ENCODE measurements at places on chromosomes 3 and 15.

DNA sequence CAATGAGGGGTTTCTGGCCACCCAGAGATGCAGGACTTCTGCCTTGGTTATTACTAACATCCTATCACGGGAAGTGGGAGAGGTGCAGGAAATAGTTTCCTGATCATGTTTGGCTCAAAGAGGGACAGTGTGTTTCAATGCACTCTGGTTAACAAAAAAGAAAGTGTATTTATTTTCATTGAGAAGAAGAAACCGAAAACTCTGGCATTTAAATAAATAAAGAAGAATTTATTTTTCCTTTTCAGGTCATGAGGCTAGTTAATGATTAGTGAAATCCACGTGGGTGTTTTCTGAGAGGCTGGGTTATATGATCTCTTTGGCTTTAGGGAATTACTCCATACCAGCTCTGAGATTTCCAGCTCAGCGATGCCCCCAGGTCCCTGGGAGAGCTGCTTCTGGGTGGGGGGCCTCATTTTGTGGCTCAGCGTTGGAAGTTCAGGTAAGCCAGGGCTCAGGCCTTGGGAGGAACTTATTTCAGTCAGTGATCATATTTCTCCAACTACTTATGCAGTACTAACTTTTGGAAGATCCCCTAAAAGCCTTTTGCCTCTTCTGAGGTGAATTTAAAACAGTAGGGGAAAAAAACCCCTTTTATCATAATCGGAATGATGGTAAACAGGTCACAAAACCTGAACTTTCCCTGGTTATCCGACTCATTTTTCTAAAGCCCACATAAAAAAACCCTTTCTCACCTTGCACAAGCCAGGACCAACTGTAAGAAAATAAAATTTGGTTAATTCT lies at the start of gene PLA1A:
Gene PLA1A (plus strand): TSS at position 338 of the 741 bp plus-strand sequence. CDS start 29 bp downstream, at position 367.
- DNase-seq: no peak

DNA sequence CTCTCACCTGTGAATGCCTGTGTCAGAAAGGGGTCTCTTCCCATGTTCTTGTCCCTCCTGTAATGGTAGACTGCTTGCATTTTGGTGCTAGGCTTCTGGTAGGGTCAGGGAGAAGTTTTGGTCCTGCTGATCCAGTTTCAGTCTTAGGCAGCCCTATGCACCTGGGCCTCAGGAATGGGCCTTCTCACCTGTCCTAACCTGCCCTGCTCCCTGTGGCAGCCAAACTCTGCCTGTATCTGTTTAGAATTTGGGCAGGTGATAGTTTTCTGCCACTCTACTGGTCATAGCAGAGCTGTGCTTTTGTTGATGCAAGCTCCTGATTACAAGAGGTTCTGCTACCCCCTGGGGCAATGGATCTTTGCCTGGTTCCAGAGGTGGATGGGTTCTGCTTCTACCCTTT lies 118.7 kb downstream of the PLCL2 start:
- DNase-seq: no peak

- DNase-seq: peak; percentile 50
These were observed 85.6 kb downstream of the CPN2 start for GRCh38 chr3:194265505-194265892.

DNA sequence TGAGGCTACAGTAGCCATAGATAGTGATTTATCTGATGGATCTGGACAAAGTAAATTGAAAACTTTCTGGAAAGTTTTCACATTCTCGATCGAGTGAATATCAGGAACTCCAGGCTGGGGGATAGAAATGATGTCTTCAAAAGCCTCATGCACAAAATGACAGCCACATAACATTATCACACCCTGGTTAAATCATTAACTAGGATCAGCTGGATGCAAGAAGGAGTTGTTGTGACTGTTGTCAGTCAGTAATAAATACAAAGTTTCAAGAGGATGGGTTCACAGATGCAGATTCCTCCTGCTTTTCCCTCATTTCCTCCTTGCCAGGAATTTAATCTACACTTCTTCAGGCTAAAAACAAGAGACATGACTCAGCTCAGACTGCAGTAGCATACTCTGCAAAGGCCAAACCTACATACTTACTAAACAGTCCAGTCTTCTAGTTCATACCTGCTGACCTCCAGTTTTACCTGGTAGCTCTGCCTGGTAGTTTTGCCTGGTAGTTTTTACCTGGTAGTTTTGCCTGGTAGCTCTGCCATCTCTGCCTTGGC lies 40.9 kb downstream of the C2CD4A start:
- DNase-seq: no peak

GRCh38 chr15:64038878-64039610 lies 7.2 kb downstream of the DAPK2 start:
- no peak for DNase-seq

GRCh38 chr15:71691458-71692417 lies 118.6 kb upstream of the NR2E3 start:
- peak; percentile 63 for DNase-seq

DNA sequence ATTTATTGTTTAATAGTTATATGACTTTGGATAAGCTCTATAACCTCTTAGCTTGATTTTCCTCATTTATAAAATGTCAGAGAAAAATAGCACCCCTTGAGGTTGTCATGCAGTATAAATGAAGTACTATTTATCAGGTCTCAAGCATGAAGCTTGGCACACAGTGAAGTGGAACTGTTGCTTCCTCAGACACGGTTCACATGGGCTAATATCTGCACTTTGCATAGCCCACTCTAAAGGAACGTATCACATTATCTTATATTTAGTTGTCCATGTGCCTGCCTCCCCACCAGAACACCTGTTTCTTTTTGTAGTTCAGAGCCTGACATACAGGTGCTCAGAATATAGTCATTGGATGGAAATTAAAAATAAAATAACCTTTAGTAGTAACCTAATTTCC lies 273.7 kb downstream of the SOX2 start:
- no peak for DNase-seq

DNA sequence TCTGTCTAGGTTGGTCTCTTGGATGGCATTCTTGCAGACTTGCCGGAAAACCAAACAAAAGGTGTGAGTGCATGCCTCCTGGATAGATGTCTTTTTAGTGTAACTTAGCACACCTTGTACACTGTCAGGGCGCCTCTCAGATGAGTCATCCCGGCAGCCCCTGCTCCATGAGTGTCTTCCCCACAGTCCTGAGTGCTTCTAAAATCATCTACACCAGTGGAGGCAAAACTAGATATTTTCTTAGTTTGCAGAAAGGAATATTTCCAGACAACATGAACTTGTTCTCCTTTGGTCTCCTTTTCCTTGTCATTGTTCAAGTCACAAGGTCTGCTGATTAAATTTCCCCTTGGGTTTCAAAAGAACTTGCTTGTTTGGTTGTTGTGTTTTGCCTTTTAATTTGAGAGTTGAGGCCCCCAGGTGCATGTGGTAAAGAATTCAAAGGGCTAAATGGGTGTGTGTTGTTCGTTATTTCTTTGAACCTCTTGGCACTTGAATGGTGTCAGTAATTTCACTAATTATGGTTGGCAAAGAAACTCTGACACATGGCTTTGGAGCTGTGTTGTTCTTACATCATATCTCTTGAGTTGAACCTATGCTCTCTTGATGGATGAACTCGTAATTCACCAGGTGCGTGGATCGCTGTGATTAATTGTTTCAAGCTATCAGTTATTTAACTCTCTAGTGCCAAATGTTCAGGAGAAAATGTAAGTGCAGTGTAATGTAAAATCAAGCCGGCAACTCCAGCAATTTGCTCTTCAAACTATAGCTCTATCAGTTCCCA lies 98.2 kb downstream of the IGF1R start:
- no peak for DNase-seq

GRCh38 chr3:194989241-194989640 lies 281.7 kb downstream of the XXYLT1 start:
- no peak for DNase-seq

DNA sequence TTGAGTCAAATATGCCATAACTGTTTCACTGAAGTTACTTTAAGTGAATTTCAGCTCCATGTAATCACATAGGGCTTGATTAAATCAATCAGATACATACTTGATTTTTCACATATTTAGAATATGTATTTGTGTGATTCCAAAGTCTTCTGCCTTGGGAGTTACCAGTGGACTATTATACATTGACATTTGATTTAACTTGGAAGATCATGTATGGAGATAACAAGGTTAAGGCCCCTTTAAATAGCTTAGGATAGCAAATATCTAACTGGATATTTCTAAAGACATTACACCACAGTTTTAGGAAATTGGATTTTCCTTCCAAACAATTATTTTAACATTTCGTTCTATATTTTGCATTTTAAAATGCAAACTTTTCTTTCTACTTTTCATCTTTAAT lies 405.0 kb downstream of the RAP2B start:
- no peak for DNase-seq

All from HCEC 1CT (cell line).